ENCODE measurements at places on chromosomes 7 and 10.

DNA sequence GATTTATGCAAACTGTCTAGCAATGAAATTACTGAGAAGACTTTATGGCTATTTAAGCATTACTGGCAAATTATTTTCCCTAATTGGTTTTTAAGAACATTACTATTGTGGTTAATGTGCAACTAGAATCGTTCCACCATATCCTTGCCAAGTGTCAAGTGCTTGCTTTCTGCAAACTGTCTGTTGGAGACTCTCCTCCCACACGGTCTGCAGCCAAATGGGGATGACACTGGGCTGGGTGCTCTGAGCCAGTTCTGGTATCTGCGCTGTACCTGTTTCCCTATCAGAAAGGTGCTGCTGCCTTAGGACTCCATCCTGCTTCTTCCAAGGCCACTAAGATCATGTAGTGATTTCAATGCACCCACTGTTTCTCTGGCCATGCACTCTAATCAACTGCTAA is 110.4 kb downstream of the RAMP3 start:
- DNase-seq, result no peak

- no peak for DNase-seq
Observed at GRCh38 chr7:134021836-134022235, 105.3 kb upstream of the LRGUK start.

DNA sequence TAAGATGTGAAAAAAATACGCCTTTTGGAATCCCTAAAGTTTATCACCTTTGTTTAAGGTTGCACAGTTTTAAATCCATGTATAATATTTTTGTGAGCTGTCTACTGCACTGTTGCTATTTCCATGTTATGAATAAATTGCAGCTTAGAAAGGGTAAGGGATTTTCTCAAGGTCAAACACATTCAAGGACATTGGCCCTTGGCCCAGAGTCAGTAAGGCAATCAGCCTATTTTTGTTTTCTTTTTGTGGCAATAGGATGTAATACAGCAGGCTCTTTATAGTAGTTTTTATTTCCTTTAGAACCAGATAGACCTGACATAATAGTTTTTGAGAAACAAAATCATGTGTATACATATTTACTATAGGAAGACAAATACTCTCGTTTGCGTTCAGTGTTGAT is 219.8 kb downstream of the ACTR3B start:
- DNase-seq, result no peak

DNA sequence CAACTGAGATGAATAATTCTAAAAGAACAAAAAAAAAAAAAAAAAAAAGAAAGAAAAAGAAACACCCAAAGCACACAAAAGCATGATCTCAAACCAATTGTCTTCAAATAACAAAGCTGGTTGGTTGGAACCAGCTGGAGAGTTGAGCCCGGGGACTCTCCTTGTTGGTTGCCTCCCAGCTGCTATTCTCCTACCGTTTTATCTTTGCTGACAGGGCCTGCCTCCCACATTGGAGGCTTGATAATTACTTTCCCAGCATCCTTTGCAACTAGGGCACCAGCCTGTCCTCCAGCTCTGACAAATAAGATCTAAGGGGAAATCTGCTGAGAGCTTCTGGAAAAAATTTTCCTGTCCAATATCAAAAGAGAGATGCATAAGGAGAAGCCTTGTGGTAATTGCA is 6.8 kb downstream of the PON1 start:
- DNase-seq, result no peak

- no peak for DNase-seq
Observed at GRCh38 chr7:135828604-135829003, 80.0 kb upstream of the FAM180A start.

- DNase-seq, result no peak
Observed at GRCh38 chr7:45132708-45133320, 21.3 kb upstream of the TBRG4 start.

GRCh38 chr7:125668321-125668993 is 738.8 kb upstream of the POT1 start:
- no peak for DNase-seq

- DNase-seq, result no peak
Observed at GRCh38 chr7:67105377-67105776, 108.7 kb downstream of the TYW1 start.

GRCh38 chr10:97640868-97641811 is 669 bp downstream of the PI4K2A start:
- DNase-seq, result peak; percentile 38

DNA sequence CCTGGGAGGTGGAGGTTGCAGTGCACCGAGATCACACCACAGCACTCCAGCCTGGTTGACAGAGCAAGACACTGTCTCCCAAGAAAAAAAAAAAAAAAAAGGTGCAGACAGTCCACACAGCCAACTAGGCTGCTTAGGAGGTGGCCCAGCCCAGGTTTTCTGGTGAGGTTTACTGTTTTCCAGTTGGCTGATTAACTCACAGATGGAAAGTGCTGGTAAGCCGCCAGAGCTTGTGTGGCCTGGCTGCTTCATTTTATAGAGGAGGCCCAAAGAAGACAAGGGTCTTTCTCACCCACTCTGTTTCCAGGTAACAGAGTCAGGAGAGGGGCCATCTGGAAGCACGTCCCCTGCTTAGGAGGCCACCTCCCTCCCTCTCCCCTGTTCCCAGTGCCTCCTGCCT is 6.2 kb downstream of the RHBDD2 start:
- no peak for DNase-seq

DNA sequence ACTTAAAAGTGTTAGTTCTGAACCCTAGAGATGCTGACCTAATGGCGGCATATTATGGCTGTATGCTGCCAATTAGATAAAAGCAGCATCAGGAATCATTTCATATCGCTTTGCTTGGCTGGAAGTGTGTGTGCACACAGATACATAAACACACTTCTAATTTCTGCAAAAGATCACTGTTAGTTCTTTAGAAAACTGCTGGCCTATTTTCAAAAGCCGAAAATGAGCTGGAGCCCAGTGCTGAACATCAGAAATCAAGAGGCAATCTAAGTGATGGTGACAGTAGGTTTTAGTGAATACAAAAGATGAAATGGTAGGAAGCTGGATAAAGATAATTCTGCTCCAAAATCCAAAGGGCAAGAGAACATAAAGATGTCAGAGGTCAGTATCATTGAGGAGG is 745.8 kb upstream of the LRRTM3 start:
- no peak for DNase-seq

GRCh38 chr10:104483582-104483981 is 129.9 kb downstream of the CFAP58 start:
- no peak for DNase-seq

DNA sequence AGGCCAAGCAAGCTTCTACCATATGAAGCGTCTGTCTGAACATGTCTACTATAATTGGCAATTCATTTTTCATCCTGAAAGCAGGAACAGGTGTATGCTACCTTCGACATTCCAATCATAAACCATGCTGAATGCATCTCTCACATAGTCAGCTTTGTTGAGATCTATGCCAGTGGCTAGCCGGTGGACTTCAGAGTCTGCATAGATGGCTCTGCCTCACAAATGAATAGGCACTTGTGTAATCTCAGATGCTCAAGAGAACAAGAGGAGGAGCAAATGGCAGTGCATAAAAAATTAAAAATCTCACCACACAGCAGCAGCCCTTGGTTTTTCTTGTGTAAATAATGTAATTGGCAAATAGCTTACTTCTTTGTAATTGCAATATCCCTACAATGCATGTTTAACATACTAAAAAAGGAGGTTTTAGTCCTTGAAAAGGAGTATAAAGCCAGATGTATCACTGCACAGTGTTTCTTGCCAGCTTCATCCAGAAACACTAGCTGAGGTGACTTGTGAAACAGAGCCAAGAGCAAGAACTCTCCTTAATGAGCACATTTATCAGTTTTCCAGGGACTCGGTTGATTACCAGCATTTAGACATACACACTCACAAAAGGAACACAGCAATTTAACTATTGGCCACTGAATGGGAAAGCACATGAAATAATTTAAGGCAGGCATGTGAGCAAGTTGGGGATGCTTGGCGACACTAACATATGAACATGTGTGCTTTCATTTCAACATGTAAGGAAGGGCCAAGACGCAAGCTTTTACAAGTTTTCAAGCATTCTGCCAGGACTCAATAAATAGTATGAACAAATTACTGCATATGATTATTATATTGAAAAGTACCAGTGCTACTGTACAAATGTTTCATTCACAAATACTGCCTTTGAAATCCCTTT is 249.9 kb upstream of the PLXNA4 start:
- DNase-seq, result no peak

- peak; percentile 44 for DNase-seq
Observed at GRCh38 chr7:26620352-26620751, 244.0 kb downstream of the SKAP2 start.

DNA sequence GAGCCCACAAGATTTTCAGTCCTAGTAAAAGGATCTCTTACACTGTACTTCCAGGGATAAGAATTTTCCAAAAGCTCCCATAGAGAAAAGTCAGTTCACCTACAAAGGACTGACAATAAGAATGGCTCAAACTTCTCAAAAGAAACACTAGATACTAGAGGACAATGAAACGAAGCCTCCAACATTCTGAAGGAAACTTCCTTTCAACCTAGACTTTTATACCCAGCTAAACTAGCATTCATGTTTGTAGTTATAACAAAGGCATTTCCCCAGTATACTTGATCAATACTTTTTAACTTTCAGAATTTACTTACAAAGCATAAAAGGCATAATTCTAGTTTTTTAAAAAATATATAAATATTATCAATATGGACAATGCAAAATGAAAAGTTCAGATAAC is 41.0 kb upstream of the DNAAF5 start:
- DNase-seq, result no peak

GRCh38 chr7:30363778-30364563 is 79.6 kb downstream of the ZNRF2 start:
- DNase-seq, result no peak

GRCh38 chr10:103467406-103467805 is 8.7 kb upstream of the CALHM1 start:
- DNase-seq, result no peak

- DNase-seq, result no peak
Observed at GRCh38 chr10:11194859-11195586, 177.4 kb downstream of the CELF2 start.

- peak; percentile 94 for DNase-seq
Observed at GRCh38 chr7:24821045-24821753, 63.9 kb upstream of the GSDME start.

GRCh38 chr10:79431891-79432831 is 13.3 kb downstream of the ZCCHC24 start:
- peak; percentile 23 for DNase-seq

DNA sequence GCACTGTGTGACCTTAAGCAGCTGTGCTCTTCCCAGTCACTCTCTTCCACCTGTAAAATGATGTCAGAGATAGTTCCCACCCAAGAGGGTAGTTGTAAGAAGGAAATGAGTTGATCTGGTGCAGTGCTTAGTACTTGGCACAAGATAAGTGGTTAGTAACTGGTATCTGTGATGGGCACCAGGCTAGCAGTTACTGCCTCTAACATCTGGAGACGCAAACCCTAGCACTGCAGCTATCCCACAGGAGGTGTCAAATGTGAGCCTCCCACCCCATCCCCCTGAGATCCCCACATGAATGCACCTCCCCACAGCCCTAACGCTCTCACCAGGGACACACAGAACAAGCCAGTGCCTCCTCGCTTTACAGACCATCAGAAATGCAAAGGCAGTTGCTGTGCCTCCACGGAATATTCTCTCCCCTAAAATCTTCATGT is 72.0 kb downstream of the KCNMA1 start:
- no peak for DNase-seq

- no peak for DNase-seq
Observed at GRCh38 chr10:124923684-124924083, 18.2 kb upstream of the ZRANB1 start.

DNA sequence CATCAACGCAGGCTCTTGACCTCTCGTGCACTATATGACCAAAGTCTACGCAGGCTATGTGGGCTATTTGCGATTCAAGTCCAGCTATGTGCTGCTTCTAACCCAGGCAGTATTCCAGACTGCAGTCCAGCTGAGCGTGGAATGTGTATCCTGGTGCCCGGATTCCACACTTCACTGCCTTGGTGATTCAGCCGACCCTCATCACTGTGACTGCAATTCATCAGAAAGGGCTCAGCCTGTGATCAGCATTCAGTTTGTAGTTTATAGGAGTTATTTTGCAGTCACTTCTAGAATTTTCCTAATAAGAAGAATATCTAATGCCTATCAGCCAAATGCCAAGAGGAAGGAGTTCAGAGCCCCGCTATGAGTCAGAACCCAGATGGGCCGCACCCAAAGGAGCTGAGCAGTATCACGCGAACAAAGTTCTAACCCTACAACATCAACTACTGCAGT is 119.8 kb upstream of the LANCL2 start:
- DNase-seq, result peak; percentile 91

GRCh38 chr7:139095194-139095659 is 14.3 kb downstream of the ZC3HAV1 start:
- DNase-seq, result no peak

DNA sequence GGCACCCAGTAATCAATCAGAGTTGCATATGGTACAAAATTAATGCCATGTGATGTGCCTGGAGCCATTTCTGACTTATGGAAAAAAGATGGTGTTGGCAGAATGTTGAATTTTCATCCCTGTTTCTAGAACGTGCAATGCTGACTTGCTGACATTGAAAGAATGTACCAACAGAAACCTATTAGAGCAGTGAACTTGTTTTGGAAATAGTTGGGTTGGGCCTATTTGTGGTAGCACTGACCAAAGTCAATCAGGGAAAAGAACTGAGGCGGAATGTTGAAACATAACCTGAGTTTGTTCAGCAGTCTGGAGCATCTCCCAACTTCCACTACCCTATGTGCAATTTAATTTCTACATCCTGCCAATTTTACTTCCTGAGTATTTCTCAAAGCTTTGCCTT is 11.7 kb upstream of the KIAA1217 start:
- no peak for DNase-seq
